CD4-positive, alpha-beta memory T cell (primary cell): ENCODE measurements at places on chromosomes 1 and 21. TPM values are rescaled to one million over a fixed set of nuclear protein-coding genes. Genes with fewer than 3 reads are reported as not detected.

DNA sequence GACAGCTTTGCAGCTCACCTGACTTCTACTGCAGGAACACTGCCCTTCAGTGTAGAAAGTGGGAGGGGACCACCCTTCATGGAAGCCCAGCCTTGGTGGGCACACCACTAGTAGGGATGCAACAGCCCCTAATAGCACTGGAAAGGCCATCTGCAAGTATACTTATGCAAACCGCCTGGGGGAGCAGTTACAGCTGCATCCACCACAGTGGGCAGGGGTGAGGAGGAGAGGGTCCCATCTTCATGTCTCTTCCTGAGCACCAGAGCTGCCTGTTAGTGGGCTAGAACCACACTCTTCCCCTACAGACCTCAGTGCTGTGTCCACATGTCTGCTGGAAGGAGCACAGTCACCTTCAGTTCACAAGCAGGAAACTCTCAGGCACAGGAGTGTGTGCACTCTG lies 66.2 kb upstream of the LHX8 start:
- no peak overlapping the region for H3K27ac ChIP-seq
- H3K27me3 ChIP-seq, result no peaks in the 10 kb centered on the region
- H3K36me3 ChIP-seq, result no peaks in the 10 kb centered on the region
- no peak overlapping the region for H3K4me3 ChIP-seq
- no peaks in the 10 kb centered on the region for H3K4me1 ChIP-seq

- DNase-seq, result no peak
- H3K4me1 ChIP-seq, result no peaks in the 10 kb centered on the region
- H3K27me3 ChIP-seq, result no peaks in the 10 kb centered on the region
- H3K36me3 ChIP-seq, result no peaks in the 10 kb centered on the region
Measured at GRCh38 chr1:57019236-57019839, 53.5 kb upstream of the C8B start.

DNA sequence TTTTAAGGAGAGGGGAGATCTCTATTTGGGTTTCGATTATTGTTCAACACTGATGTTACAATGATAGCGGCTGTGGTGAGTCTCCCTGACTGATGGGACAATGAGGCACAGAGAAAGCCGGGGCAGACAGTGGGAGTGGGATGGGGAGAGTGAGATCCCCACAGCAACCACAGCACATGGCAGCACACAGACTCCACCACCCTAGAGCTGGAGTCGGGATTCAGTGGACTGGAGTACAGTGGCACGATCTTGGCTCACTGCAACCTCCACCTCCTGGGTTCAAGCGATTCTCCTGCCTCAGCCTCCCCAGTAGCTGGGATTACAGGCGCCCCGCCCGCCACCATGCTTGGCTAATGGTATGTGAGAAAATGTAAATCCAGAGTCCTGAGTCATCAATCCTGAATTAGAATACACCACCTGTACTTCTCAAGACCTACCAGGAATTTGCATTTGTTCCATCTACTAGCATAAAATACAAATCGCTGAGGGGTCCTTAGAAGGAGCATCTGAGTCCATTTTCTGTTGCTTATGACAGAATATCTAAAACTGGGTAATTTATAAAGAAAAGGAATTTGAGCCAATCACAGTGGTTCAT lies 125.8 kb downstream of the TOMM20 start:
- no peak for DNase-seq
- H3K4me3 ChIP-seq, result no peak overlapping the region
- peaks cover 8% of the 10 kb centered on the region for H3K4me1 ChIP-seq
- no peaks in the 10 kb centered on the region for H3K27me3 ChIP-seq
- H3K36me3 ChIP-seq, result no peaks in the 10 kb centered on the region

- DNase-seq, result no peak
- peaks cover 6% of the 10 kb centered on the region for H3K4me1 ChIP-seq
- H3K27ac ChIP-seq, result no peak overlapping the region
- no peaks in the 10 kb centered on the region for H3K36me3 ChIP-seq
- H3K4me3 ChIP-seq, result no peak overlapping the region
- no peaks in the 10 kb centered on the region for H3K27me3 ChIP-seq
Measured at GRCh38 chr1:93692026-93692425, 10.4 kb upstream of the BCAR3 start.

GRCh38 chr1:63784489-63785390 lies 10.9 kb downstream of the ROR1 start:
- H3K27me3 ChIP-seq, result no peaks in the 10 kb centered on the region
- no peaks in the 10 kb centered on the region for H3K4me1 ChIP-seq
- no peak overlapping the region for H3K4me3 ChIP-seq
- no peak overlapping the region for H3K27ac ChIP-seq
- no peaks in the 10 kb centered on the region for H3K36me3 ChIP-seq

DNA sequence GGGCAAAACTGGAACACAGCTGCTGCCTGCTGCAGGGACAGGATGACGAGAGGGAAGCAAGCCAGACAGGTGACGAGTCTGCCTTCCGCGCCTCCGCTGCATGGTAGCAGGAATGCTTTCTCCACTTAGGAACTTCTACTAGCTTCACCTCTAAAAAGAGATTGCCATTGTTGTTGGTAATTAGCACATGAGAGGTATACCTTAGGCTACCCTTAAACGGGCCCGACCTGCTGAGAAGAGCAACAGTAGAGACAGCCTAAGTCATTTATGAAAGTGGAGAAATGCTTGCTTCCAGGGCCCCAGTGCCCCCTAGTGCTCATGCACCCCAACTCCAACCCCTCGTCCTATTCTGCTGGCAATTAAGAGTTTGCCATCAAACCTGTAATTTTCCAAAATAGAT lies 96.9 kb upstream of the AKT3 start:
- no peaks in the 10 kb centered on the region for H3K4me1 ChIP-seq
- no peak overlapping the region for H3K27ac ChIP-seq
- H3K27me3 ChIP-seq, result no peaks in the 10 kb centered on the region
- H3K36me3 ChIP-seq, result no peaks in the 10 kb centered on the region
- H3K4me3 ChIP-seq, result no peak overlapping the region

S100A7A gene
- total RNA-seq, result not detected

GRCh38 chr1:12678350-12678749 lies 34.5 kb downstream of the AADACL4 start:
- H3K4me1 ChIP-seq, result no peaks in the 10 kb centered on the region
- no peak for DNase-seq
- no peaks in the 10 kb centered on the region for H3K36me3 ChIP-seq
- no peaks in the 10 kb centered on the region for H3K27me3 ChIP-seq
- no peak overlapping the region for H3K4me3 ChIP-seq

- H3K27ac ChIP-seq, result no peak overlapping the region
- H3K27me3 ChIP-seq, result no peaks in the 10 kb centered on the region
- H3K36me3 ChIP-seq, result no peaks in the 10 kb centered on the region
Measured at GRCh38 chr1:176949033-176949662, 215.4 kb downstream of the ASTN1 start.

S100A9 gene
- total RNA-seq, result 7.7 TPM

SPRR2B gene
- total RNA-seq, result not detected

FAAH gene
- 7.7 TPM for total RNA-seq

DNA sequence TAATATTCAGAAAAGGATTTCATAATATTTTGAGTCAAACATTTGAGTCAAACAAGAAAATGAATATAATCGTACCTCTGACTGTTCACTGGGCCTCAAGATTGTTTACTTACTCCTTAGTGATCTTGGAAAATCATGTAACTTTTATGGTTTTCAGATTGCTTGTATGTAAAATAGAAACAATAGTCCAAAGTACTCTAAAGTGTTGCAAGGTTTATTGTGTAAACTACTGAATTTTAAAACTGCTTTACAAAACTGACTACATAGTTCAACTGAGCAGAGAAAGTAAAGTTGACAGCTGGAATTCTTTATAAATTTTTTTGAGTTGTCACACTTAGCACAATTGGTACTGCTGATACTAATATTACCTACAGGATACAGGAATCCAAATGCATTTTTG lies 931.0 kb downstream of the NCAM2 start:
- no peak overlapping the region for H3K27ac ChIP-seq
- no peaks in the 10 kb centered on the region for H3K4me1 ChIP-seq
- H3K4me3 ChIP-seq, result no peak overlapping the region
- H3K36me3 ChIP-seq, result no peaks in the 10 kb centered on the region
- DNase-seq, result no peak

DNA sequence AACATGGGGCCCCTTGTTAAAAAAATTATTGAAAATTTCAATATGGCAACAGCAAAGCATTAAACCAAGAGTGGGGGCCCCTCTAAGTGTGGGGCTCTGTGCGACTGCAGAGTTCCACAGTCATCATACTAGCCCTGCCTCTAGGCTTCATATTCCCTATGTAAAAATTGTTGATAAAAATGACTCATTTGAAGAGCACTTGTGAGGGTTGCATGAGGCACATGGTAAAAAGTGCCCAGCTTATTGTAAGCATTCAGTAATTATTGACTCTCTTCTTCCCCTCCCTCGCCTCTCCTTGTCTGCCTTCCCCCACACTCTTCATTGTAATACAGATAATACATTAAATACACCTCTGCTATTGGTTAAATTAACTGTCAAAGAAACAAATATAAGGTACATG lies 86.7 kb upstream of the PTBP2 start:
- no peaks in the 10 kb centered on the region for H3K27me3 ChIP-seq
- DNase-seq, result no peak
- H3K36me3 ChIP-seq, result no peaks in the 10 kb centered on the region
- H3K4me1 ChIP-seq, result no peaks in the 10 kb centered on the region
- no peak overlapping the region for H3K4me3 ChIP-seq
- H3K27ac ChIP-seq, result no peak overlapping the region

DNA sequence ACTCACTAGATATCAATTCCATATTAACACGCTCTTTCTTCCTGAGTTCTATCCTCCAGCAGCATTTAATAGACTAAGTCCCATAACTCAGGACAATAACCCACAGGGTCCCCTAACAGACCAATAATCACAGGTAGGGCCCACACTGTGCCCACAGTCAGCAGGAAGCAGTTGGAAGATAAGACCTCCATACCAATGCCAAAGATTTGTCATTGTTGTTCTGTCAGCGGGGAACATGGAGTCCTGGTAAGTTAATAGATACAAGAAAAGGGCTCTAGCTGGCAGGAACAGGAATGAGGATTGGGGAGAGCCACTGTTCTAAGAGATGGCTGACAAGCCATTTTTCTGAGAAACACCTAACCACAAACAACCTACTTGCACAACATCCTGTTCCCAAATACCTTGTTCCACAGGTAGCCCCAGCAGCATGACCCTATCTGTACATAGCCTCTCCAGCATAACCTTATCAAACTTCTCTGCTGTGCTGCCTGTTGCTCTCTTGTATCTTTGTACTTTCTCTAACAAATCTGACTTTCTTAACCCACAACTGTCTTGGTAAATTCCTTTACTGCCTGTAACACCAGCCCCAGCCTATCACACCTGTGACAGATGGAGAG lies 142.0 kb upstream of the KCNJ15 start:
- H3K27me3 ChIP-seq, result no peaks in the 10 kb centered on the region
- H3K27ac ChIP-seq, result no peak overlapping the region
- H3K4me1 ChIP-seq, result no peaks in the 10 kb centered on the region
- H3K4me3 ChIP-seq, result no peak overlapping the region
- no peak for DNase-seq
- H3K36me3 ChIP-seq, result no peaks in the 10 kb centered on the region

GRCh38 chr1:110600716-110601115 lies 5.4 kb downstream of the KCNA2 start:
- H3K27me3 ChIP-seq, result peaks cover 13% of the 10 kb centered on the region
- DNase-seq, result no peak
- H3K4me1 ChIP-seq, result peaks cover 2% of the 10 kb centered on the region
- H3K4me3 ChIP-seq, result no peak overlapping the region
- H3K36me3 ChIP-seq, result no peaks in the 10 kb centered on the region

CASQ2 gene
- total RNA-seq, result not detected

DIO1 gene
- not detected for total RNA-seq
